Effector CD4-positive, alpha-beta T cell (primary cell): ENCODE measurements at places on chromosomes 3 and 15.

GRCh38 chr3:150117076-150117475 is 146.4 kb upstream of the PFN2 start:
- DNase-seq: no peak

GRCh38 chr15:61474796-61475195 is 245.7 kb upstream of the RORA start:
- no peak for DNase-seq

DNA sequence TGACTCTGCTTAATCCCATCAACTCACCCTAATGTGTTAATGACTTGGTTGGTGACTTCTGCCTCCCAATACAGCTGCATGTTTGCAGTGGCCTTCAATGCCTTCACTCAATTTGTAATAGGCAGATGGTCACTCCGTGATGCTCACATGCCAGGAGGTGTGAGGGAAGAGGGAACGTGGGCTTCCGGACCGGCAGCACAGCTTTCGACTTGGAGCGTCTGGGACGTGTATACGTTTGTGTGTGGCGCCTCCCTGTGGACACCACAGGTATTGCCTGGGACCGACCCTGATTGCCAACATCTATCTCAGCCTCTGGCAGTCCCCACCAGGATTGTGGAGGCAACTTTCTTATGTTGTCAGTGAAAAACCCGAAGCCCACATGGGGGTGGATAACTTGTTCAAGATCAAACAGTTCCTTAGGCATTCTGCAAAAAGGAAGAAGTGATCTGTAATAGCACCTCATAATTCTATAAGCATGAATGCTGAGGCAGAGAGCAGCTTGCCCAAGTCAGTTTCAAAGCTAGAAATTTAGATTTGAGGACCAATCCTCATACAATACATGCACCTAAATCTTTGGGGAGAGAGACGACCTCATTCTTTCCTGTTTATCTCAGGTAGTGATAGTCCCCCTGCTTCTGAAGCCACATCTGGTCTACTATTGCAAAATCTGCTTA is 16.9 kb downstream of the MRPL46 start:
- peak; percentile 34 for DNase-seq

- DNase-seq: peak; percentile 8
Observed at GRCh38 chr3:123489400-123490004, 40.6 kb upstream of the ADCY5 start.

GRCh38 chr15:82017656-82018055 is 28.2 kb downstream of the MEX3B start:
- no peak for DNase-seq

DNA sequence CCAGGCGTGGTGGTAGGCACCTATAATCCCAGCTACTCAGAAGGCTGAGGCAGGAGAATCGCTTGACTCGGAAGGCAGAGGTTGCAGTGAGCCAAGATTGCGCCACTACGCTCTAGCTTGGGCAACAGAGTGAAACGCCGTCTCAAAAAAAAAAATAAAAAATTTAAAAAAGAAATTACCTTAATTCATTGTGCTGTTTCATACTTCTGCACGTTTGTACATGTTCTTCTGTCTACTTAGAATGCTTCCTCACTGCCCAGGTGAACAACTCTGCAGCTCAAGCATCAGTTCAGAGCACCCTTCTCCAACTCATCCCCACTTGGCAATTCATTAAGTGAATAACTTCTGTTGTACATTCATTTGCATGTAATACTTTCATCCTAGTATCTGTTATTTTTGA is 14.0 kb downstream of the CAPN7 start:
- no peak for DNase-seq

GRCh38 chr15:94677202-94677790 is 445.9 kb downstream of the MCTP2 start:
- no peak for DNase-seq

GRCh38 chr15:73941044-73941443 is 14.8 kb downstream of the LOXL1 start:
- DNase-seq: no peak

- DNase-seq: no peak
Observed at GRCh38 chr3:160618878-160619277, 53.5 kb upstream of the KPNA4 start.

DNA sequence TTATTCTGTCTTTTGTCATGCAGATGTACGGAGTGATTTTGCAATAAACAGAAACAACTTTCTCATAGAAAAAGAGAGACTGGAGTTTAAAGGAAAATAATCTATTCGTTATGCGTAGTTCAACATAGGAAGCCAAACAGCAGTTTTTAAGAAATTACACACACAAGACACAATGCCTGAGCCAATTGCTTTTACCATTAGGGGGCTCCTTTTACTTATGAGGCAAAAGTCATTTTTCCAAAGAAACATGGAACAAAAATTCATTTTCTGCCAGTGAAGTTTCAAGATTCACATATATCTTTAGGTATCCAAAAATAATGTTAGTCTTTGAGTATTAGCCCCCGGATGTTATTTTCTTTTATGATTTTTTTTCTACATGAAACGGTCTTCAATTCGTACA is 10.7 kb downstream of the CNTN6 start:
- no peak for DNase-seq

DNA sequence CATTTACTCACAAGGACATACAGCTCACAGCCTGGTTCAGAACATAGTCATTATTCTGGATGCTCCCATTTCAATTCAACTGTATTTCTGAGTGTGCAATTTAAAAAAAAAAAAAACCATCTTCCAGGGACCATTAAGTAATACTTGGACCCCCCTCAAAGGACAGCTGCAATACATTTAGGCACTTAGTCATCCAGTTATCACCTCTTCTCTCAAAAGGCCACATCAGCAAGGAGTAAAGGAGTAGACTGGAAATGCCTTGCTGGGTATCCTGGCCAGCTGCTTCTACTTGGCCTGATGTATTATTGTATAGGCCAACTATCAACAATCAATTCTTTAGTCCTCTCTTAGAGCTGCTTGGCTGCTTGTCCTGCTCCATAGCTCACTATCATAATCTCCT is 211.4 kb upstream of the SETMAR start:
- no peak for DNase-seq

- no peak for DNase-seq
Observed at GRCh38 chr15:89528757-89529352, 32.5 kb upstream of the RHCG start.

DNA sequence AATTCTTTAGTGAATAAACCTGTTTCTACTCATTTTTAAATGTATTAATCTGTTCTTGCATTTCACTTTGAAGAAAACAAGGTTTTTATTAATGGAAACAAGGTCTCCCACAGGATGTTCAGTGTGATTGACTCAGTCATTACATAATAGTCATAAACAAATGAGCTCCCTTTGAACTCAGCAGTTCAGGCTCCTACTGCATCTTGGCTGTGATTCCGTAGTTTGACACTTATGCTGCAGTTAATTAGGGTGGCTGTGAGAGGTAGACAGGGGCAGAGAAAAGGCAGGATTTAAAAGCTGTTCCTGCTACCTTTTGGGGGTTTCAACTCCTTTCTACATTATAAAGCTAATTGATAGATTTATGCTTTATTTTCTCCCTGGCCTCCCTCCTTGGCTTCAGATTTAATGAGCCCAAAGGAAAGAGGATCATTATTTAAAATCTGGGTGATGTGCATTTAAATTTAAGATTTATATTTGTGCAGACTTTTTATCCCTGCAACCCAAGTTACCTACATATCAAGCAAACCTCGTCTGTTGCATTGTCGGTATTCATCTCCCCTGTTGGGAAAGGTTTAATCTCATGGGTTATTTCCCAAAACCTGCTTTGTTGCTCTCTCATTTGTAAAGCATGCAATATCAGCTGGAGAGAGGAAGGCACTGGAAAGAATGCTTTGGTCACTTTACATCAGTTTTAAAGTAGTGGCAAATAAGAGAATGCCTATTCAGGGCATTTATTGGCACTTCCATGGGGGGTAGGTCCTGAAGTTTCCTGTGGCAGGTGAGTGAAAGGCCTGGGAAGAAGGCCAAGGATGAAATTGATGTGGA is 345.0 kb upstream of the NR2E3 start:
- no peak for DNase-seq

DNA sequence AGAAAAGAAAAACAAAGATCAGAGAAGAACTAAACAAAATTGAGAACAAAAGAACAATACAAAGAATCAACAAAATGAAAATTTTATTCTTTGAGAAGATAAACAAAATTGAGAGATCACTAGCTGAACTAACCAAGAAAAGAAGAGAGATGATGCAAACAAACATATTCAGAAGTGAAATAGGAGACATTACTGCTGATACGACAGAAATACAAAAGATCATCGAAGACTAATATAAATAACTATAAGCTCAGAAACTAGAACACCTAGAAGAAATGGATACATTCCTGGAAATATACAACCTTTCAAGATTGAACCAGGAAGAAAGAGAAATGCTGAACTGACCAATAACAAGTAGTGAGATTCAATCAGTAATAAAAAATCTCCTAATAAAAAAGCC is 533.1 kb upstream of the PPP2R3A start:
- no peak for DNase-seq

- no peak for DNase-seq
Observed at GRCh38 chr3:81846988-81847387, 85.5 kb upstream of the GBE1 start.

GRCh38 chr3:18153571-18154173 is 271.5 kb downstream of the SATB1 start:
- no peak for DNase-seq

GRCh38 chr15:48458876-48459275 is 127.6 kb downstream of the DUT start:
- no peak for DNase-seq

DNA sequence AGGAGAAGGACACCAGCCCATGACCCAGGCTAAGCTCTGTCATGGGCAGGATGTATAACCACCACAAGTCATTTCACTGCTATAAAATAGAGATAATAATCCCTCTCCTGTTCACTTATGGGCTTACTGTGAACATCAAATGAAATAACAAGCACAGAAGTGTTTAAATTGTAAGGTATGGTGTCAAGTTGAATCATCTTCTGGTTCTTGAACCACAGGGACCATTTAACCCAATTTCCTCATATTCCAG is 44.3 kb upstream of the TLE3 start:
- DNase-seq: no peak

GRCh38 chr3:67048067-67048714 is 50.1 kb downstream of the KBTBD8 start:
- no peak for DNase-seq

- no peak for DNase-seq
Observed at GRCh38 chr15:99409097-99409473, 156.7 kb upstream of the MEF2A start.

DNA sequence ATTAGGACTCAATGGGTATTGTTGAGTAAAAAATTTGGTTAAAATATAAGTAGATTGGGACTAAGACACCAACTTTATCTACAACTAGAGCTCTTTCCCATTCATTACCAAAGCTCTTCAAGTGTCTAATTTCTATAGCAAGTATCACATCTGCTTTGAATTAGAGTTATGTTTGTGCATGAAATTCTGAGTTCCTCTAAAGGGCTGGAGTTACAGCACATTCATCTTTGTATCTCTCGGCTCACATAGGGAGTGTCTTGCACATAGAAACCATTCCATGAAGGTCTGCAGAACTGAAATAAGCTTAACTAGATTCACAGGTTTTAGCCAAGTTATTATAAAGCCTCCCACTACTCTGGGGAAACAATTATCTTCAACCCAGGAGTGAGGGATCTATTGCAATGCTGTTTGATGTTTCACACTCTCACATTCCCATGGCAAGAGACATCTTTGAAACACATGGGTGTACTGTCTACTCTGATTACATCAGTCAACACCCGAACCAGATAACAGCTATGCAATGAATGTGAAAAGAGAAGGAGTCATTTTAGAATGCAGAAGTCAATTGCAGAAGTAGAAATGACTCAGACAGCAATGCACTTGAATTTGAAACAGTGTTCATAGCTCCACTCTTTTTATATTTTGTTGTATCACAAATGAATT is 93.1 kb upstream of the KBTBD8 start:
- DNase-seq: no peak

- DNase-seq: no peak
Observed at GRCh38 chr3:191138937-191139336, 60.1 kb upstream of the OSTN start.

DNA sequence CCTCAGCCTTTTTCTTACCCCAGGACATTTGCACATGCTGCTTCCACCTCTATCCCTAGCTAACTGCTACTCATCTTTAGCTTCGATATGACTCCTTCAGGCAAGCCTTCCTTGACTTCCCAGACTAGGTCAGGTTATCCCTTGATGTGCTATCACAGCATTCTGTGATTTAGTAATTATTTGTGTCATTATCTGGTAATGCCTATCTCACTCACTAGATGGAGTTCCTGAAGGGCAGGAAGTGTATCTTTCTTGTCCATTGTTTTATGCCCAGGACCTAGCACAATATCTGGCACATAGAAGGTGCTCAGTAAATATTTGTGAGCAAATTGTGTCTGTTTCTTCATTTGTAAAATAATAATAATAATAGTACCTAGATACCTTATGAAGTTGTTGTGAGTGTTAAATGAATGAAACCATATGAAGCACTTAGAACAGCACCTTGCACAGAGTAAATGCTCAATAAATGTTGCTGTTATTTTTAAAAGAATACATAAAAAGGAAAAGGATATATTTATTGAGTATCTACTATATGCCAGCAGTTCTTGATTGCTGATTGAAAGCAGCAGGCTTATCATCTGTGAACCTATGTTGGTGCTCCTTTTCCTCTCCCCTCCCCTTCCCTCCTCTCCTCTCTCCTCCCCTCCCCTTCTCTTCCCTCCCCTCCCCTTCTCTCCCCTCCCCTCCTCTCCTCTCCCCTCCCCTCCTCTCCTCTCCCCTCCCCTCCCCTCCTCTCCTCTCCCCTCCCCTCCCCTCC is 31.5 kb downstream of the SQOR start:
- DNase-seq: no peak

DNA sequence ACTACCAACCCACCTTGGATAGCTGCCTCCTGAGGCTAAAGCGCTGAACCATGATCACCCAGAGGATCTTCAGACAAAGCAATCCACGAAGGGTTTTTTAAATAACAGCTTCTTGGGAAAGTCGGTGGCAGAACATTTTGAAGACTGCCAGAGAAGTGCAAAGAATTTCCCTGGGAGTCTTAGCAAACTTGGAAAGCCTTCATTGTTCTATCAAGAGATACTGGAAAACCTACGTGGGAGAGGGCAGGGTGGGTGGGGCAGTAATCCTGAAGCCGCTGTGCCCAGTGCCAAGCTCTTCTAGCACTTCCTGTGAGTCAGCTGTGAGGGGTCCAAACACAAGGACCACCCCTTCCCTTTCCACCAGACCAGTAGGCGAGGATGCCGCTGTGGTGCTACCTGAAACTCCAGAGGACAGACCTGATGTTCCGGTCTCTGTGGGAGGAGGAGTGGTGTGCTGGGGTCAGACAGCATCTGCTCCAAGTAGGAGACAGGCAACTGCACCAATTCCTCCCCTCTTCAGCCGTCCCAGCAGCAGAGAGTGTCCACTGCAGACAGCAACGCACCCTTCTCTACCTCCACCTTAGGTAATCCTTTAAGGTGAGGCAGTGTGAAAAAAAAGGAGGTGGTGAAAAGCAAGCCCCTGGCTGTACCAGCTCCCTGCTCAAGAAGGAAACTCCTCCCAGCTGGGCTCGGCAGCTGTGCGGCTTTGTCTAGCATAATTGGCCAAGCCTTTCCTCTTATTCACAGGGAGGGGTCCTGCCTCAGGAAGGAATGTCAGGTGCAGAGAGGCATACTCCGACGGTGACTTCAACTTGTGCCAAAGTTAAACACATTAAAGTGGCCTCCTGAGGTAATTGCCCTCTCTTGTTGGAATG is 99.0 kb downstream of the TMCC1 start:
- DNase-seq: no peak

- no peak for DNase-seq
Observed at GRCh38 chr3:152139651-152140050, 129.1 kb upstream of the MBNL1 start.
